ENCODE measurements at places on chromosomes 13 and 19.

DNA sequence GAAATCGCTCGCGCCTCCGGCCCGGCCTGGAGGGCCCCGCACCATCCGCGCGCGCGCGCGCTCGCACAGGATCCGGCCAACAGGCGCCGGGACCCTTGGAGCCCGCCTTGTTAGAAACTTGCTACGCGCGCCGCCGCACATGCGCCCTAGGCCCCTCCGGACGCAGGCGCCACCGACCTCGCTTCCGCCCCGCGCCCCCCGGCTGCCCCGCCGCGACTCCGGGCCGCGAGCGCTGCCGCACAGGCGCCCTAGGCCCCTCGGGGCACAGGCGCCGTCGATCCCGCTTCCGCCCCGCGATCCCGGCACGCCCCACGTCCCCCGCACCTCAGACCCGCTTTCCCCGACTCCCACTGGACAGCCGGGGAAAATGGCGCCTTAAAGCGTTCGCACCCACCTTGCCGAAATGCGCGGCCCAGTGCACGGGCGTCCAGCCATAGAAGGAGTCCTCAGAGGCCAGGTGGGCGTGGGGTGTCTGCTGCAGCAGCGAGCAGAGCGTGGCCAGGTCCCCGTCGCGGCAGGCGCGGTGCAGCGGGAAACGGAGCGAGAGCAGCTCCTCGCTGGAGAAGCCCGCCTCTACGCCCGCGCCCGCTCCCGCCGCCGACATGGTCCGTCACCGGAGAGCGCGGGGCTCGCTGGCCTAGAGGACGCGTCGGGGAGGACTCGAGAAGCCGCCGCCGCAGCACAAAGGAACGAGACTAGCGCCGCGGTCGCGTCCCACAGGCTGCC lies 375 bp downstream of the ANKRD10 start:
- peak; percentile 77 for DNase-seq

DNA sequence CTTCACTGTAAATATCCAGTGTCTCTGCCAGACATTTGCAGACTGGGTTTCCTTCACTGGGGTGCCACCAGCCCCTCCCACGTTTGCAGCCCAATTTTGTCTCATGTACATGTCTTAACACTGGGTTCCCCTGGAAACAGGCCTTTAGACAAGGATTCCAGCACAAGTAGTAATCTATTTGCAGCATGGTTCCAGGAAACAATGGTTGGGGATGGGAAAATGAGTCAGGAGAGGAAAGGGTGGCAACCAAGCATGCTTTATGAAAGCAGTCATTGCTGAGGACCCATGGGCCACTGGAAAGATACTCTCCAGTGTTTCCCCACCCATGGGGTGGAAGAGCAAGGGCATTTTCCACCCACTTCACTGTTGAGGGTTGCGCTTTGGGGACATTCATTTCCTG lies 53.6 kb upstream of the FARP1 start:
- DNase-seq = no peak

GRCh38 chr19:17125062-17125727 lies 49.6 kb downstream of the MYO9B start:
- peak; percentile 91 for DNase-seq

DNA sequence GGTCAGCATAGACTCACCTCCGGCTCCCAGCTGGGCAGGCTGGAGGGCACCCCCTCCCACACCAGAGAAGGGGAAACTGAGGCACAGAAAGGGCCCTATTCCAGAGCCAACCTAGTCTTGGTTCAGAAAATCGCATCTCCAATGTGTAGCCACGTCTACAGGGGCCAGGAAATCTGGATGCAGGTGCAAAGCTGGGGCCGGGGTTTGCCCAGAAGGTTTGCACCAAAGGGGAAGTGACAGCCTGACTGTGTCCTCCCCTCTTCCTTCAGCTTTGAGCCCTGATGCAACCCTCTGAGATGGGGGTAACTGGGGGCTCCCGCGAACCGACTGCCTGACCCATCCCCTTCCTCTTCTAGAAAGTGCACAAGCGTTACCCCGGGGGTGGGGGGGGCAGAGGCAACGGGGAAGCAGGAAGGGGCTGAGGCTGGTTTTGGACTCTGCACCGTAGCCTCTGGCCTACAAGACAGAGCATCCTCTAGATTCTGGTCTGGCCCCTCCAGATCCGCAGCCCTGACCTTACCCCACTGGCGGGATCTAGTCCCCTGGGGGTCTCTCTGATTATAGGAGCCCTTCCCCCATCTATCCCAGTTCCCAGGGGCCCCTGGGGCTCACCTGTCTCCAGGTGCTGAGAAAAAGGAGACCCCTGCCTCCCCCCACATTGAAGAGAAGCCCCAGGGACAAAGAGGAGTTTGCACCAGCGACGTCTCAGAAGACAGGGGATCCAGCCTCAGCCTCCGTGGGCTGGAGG lies 1.1 kb upstream of the ONECUT3 start:
- no peak for DNase-seq

- no peak for DNase-seq
Observed at GRCh38 chr13:98954313-98954712, 23.6 kb downstream of the DOCK9 start.

- no peak for DNase-seq
Observed at GRCh38 chr19:46644720-46645119, 8.7 kb upstream of the GNG8 start.

GRCh38 chr13:30681843-30682242 lies 53.5 kb upstream of the ALOX5AP start:
- DNase-seq = no peak

DNA sequence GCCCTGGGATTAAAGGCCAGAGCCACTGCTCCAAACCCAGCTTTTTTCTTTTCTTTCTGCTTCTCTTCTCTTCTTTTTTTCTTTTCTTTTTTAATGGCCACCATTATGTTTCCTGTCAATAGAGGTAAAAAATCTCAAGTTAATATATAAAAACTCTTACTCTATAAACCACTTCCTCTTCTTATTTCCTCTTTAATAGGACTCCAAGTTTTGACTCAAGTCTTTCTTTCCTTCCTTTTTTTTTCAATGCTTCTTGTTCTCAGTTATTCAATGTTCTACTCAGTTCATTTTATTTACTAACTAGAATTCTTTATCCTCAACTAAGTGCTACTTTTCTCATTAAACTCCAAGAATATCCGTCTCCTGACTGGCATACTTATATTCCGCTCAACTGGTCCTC lies 27.1 kb upstream of the MYCBP2 start:
- no peak for DNase-seq

DNA sequence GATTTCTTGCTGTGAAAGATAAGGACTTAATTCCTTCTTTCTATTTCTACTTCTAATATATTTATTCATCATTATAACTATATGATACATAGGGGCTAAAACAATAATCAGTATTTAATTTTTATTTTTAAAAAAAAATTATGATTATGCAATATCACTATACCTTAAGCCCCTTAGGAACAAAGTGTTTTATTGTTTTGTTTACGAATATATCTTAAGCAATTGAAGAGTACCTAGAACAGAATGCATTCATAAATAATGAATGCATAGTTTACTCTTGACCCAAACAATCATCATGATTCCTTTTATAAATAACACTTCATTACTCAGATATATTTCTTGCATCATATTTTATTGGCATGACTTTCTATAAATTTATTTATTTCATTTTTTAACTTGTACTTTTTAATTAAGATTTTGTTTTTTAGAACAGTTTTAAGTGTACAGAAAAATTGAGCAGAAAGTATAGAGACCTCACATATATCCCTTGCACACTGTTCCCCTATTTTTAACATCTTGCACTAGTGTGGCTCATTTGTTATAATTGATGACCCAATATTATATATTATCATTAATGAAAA lies 339.9 kb upstream of the SPRY2 start:
- DNase-seq = no peak

DNA sequence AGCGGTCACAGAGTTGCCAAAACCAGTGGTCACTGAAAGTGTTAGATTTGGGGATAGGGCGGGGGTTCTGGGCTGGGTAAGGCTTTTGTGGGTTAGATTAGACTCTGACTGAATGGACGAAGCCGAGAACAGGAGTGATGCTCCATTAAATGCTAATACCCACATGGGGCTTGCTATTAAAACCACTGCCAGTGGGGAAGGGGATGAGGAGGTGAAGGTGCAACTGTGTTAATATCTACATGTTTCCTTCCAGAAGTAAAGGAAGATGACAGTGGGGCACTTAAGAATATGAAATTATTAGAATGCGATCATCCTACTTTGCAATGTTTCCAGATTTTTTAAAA lies 573 bp upstream of the ZNF614 start:
- peak; percentile 63 for DNase-seq

DNA sequence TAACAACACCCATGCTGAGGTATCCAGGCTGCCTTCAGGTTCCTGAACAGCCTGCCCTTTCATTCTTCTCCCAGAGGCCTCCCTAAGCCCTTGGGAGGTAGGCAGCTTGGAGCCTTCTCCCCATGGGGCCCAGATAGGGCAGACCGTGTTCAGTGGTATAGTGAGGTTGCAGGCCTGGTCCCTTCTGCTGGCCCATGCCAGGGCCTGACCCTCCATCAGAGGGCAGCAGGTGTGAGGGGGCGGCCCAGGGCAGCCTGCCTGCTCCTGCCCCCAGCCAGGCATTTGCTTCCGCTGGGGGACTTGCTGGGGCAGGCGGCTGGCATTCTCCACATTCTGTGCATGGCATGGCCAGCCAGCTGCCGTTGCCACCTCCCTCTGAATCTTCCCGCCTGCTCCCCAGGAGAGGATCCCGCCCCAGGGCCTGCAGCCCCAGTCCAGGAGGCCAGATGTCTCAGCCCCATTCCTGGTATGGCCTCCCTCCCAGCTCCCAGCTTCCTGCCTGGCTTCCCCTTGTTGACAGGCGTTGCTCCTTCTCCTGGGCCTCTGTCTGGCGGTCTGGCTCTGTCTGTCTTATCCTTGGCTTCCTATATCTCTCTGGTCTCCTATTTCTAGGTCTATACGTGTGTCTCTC lies 8.9 kb downstream of the CIC start:
- DNase-seq = peak; percentile 58

DNA sequence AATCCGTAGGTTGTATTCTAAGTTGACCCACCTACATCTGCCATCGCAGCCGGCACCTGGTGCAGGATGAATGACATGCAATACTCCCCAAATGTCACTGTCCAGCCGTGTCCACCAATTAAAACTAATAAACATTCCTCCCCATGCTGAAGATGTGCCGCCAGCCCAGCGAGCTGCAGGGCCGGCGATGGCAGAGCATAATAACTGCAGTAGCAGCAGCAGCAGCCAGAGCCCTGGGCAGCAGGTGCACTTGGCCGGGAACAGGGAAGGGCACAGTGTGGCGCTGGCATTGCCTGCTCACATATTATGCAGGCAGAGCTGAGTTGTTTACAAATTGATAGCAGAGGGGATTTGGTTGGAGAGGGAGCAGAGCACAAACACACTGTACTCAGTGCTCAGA lies 754.9 kb downstream of the OLFM4 start:
- peak; percentile 48 for DNase-seq

DNA sequence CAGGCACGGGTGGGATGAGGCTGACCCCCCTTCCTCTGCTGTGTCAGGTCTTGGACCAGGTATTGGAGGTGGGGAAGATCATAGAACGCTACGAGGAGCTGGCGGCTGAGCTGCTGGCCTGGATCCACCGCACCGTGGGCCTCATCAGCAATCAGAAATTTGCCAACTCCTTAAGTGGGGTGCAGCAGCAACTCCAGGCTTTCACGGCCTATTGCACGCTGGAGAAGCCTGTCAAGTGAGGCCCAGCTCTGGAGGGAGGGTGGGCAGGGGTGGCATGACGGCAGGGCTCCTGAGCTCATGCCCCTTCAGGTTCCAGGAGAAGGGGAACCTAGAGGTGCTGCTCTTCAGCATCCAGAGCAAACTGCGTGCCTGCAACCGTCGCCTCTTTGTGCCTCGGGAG lies 35.3 kb downstream of the SPTBN4 start:
- DNase-seq = no peak

- DNase-seq = peak; percentile 25
Observed at GRCh38 chr19:15378534-15379082, 979 bp downstream of the AKAP8 start.

DNA sequence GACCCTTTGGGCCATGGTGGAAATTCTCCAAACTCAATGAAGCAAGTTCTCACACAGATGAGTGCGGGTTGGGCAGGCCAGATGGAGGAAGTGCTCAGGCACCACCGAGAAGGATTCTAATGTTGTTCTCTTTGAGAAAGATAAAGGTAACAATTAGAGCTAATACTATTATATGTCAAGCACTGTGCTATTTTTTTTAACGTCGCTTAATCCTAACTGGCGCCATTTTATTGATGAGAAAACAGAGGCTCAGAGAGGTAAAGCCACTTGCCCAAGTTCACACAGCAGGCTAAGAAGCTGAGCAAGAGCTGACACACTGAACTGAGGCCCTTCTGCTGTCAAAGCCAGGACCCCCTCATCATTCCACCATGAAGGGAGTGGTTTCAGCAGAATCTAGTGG lies 1.0 kb downstream of the FBL start:
- no peak for DNase-seq

- DNase-seq = no peak
Observed at GRCh38 chr13:69857183-69857821, 250.3 kb upstream of the ATXN8OS start.

DNA sequence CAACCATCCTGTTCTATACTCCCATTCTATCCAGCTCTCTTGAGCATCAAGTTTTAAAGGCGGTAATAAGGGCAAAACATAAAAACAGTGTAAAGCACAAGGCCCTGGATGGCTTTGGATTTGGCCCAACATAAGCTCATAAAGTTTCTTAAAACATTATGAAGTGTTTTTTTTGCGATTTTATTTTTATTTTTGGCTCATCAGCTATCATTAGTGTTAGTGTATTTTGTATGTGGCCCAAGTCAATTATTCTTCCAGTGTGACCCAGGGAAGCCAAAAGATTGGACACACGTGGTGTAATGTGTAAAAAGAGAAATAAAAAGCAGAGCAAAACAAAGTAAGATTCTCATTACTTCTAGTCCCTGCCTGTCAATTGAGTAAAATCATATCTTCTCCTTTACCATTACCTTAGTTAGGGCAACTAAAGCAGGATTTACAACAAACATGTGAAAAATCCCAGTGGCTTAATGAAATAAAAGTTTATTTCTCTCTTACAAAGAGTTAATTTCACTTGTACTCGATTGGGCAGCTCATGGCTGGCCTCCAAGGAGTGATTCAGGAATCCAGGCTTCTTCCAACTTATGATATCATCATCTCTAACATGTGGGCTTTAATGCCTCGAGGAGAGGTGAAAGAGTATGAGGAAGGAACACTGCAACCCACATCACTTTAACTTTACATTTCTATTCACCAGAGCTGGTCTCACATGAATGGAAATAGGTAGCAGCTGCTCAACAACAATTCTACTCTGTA lies 725.2 kb upstream of the SLITRK1 start:
- no peak for DNase-seq

DNA sequence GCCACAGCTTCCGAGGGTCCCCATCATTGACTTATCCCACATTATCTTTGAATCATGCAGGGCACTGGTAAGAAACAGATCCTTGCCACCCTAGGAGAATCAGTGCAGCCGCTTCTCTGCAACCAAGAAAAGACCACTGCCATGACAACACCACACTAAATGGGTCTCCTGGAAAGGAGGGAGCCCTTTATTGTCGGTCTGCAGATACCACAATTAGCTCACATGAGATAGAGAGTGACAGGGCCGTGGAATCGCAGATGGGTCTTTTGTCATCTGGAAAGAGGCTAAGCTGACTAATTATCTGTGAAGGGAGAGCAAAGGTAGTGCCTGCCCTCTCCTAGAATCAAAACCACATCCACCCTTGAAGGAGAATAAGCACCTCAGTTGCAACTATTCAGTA lies 178.3 kb upstream of the MYO16 start:
- DNase-seq = no peak
